ENCODE measurements at places on chromosomes 1 and 21. TPM values are rescaled to one million over a fixed set of nuclear protein-coding genes. Genes with fewer than 3 reads are reported as not detected.

GRCh38 chr21:35438643-35439404 lies 389.7 kb upstream of the RUNX1 start:
- H3K27me3 ChIP-seq = peaks cover 9% of the 10 kb centered on the region
- peak; percentile 35 for DNase-seq
- peaks cover 6% of the 10 kb centered on the region for H3K36me3 ChIP-seq
- peak overlapping the region; percentile 32 for H3K27ac ChIP-seq

DNA sequence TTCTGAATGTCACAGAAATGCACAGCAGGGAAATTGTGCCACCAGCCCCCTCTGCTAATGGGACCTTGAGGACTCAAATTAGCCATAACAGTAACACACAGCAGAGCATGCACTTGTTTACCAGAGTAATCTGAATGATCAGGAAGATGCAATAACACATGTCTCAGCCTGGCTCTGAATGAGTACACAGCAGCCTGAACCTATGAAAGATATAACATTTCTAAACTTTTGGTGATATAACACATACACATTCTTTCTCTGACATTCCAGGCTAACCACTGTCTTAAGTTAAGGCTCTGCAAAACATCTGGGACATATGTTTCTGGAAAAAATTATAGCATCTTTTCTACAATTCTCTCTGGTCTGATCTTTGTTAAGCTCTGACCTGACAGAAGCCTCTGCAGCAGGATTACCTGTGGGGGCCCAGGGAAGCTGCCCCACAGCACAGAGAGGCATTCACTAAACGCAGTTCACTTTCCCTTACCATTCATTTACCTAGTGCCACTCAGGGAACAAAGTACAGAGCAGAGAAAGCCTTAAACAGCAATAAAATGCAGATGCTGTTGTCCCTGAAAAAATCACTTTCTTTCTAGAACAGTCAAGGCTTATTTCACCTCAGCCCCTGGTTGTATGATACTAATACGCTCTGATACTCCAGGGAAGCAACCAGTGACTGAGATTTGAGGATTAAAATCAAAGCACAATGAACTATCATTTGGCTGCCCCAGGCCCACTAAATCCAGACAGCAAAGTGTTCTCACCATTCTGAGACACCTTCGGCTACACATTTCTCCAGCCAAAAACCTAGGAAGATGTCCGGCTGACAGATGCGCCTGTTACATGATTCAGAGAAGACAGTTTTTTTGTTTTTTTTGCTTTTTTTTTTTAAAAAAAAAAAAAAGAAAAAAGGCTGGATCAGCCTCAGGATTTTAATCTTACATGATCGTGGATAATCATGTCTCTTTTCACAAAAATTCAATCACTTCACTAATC lies 54.0 kb upstream of the CNN3 start:
- H3K27ac ChIP-seq = no peak overlapping the region
- H3K4me1 ChIP-seq = peaks cover 5% of the 10 kb centered on the region
- no peaks in the 10 kb centered on the region for H3K27me3 ChIP-seq

DNA sequence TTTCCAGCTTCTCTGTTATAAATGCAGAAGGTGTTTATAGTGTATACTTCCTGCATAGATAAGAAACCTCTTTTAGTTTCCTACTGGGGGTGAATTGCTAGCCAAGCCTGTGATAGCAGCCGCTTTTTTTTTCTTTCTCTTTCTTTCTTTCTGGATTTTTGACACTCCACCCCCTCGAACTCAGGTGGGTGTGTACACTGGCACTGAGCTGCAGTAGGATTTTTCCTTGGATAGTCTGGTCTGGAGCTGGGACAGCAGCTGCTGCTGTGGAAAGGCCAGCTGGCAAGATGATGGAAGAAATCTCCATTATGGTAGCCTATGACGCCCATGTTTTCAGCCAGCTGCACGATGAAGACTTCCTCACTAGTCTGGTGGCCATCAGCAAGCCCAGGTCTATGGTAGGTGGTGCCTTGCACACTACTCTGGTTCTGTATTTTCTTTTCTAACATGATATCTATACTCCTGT lies 122.5 kb upstream of the CACYBP start:
- H3K27ac ChIP-seq = no peak overlapping the region
- H3K36me3 ChIP-seq = no peaks in the 10 kb centered on the region
- no peak for DNase-seq
- H3K4me3 ChIP-seq = no peak overlapping the region
- peaks cover 4% of the 10 kb centered on the region for H3K4me1 ChIP-seq
- H3K27me3 ChIP-seq = no peaks in the 10 kb centered on the region

DNA sequence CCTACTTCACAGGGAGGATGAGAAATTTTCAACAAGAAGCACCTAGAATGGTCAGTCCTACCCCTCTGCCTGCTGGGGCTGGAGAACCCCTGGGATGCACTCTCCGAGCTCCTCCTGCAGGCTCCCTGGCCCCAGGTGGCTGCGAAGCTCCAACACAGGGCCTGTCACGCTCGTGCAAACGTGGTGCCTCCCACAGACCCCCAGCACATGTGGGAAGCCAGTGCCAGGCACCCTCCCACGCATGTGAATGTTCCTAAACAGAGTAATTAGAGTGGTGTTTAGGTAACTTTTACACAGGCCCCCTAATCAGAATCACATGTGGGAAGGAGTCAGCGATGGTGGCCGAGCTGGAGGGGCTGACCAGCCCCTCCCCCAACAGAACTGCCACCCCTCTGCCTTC lies 28.4 kb downstream of the GLIS1 start:
- no peak overlapping the region for H3K27ac ChIP-seq
- H3K4me1 ChIP-seq = no peaks in the 10 kb centered on the region
- H3K4me3 ChIP-seq = no peak overlapping the region
- no peak for DNase-seq
- H3K36me3 ChIP-seq = no peaks in the 10 kb centered on the region

- no peaks in the 10 kb centered on the region for H3K4me1 ChIP-seq
- no peak for DNase-seq
- H3K27me3 ChIP-seq = no peaks in the 10 kb centered on the region
- H3K36me3 ChIP-seq = no peaks in the 10 kb centered on the region
- H3K27ac ChIP-seq = no peak overlapping the region
Observed at GRCh38 chr1:233520261-233521191, 93.4 kb upstream of the KCNK1 start.

- H3K27ac ChIP-seq = no peak overlapping the region
- DNase-seq = peak; percentile 26
- H3K36me3 ChIP-seq = no peaks in the 10 kb centered on the region
- no peaks in the 10 kb centered on the region for H3K27me3 ChIP-seq
- H3K4me1 ChIP-seq = no peaks in the 10 kb centered on the region
- no peak overlapping the region for H3K4me3 ChIP-seq
Observed at GRCh38 chr1:240027059-240027462, 64.6 kb upstream of the FMN2 start.

DNA sequence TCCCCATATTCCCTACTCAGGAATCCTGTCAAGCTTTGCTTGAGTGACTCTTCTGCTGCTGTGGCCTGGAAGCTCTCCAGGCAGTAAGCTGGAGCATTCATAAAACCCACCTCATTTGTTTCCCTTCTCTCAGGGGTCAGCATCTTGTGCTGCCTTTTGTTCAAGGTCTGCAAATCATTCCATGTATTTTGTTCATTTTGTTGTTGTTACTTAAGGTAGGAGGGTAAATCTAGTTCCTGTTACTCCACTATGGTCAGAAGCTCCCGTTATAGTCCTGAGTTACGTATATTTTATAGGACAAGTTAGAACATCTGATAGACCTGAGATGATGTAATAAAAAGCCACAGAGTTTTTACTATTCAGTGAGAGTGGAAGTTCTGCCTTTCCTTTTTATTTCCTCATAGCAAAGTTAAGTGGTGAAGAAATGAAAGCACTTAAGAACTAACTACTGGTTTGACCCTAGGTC lies 9.9 kb downstream of the SYNJ1 start:
- H3K27ac ChIP-seq = no peak overlapping the region
- peaks cover 7% of the 10 kb centered on the region for H3K4me1 ChIP-seq
- H3K4me3 ChIP-seq = no peak overlapping the region
- H3K27me3 ChIP-seq = no peaks in the 10 kb centered on the region
- H3K36me3 ChIP-seq = peaks cover 32% of the 10 kb centered on the region
- no peak for DNase-seq

- H3K4me1 ChIP-seq = no peaks in the 10 kb centered on the region
- no peak overlapping the region for H3K4me3 ChIP-seq
- no peaks in the 10 kb centered on the region for H3K36me3 ChIP-seq
- DNase-seq = no peak
- H3K27me3 ChIP-seq = peaks cover 12% of the 10 kb centered on the region
- no peak overlapping the region for H3K27ac ChIP-seq
Observed at GRCh38 chr1:230498704-230499103, 72.6 kb upstream of the PGBD5 start.

- H3K27ac ChIP-seq = no peak overlapping the region
- H3K4me3 ChIP-seq = no peak overlapping the region
- H3K27me3 ChIP-seq = no peaks in the 10 kb centered on the region
- H3K4me1 ChIP-seq = peaks cover 21% of the 10 kb centered on the region
Observed at GRCh38 chr1:54328066-54328636, 78.0 kb downstream of the SSBP3 start.

- DNase-seq = no peak
- H3K4me1 ChIP-seq = peaks cover 4% of the 10 kb centered on the region
- no peak overlapping the region for H3K27ac ChIP-seq
- no peaks in the 10 kb centered on the region for H3K27me3 ChIP-seq
- peaks cover 4% of the 10 kb centered on the region for H3K36me3 ChIP-seq
Observed at GRCh38 chr1:151783796-151784195, 6.5 kb downstream of the TDRKH start.

- no peak for DNase-seq
- no peak overlapping the region for H3K4me3 ChIP-seq
- no peak overlapping the region for H3K27ac ChIP-seq
- H3K4me1 ChIP-seq = no peaks in the 10 kb centered on the region
- H3K36me3 ChIP-seq = no peaks in the 10 kb centered on the region
- H3K27me3 ChIP-seq = no peaks in the 10 kb centered on the region
Observed at GRCh38 chr21:36799869-36800268, 101.0 kb downstream of the SIM2 start.

- no peak overlapping the region for H3K27ac ChIP-seq
- no peaks in the 10 kb centered on the region for H3K4me1 ChIP-seq
- no peaks in the 10 kb centered on the region for H3K36me3 ChIP-seq
- no peak for DNase-seq
- no peaks in the 10 kb centered on the region for H3K27me3 ChIP-seq
Observed at GRCh38 chr1:215887627-215888026, 320.5 kb downstream of the KCTD3 start.

DNA sequence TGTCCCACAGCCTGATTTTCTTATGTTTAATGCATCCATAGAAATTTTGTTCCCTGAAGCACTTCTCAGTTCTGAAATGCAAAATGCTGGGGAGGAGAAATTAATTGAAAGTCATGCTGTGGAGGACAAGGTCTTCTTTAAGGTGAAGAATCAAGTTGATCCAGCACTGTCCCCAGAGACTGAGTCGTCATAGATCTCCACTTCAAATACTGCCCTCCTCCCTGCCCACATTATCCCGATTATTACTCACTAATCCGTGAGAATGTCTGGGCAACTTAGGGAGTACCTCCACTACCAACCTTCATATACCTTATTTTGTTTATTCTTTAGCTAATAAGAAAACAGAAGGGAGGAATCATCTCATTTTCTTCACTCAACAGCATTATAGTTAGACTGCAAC lies 70.0 kb upstream of the FMN2 start:
- no peak overlapping the region for H3K4me3 ChIP-seq
- no peak overlapping the region for H3K27ac ChIP-seq
- no peaks in the 10 kb centered on the region for H3K36me3 ChIP-seq
- no peaks in the 10 kb centered on the region for H3K27me3 ChIP-seq

The LRRC71 gene
- total RNA-seq = not detected

The DNAJC28 gene
- total RNA-seq = 0.40 TPM

The PCP4L1 gene
- total RNA-seq = 0.40 TPM

The CR2 gene
- not detected for total RNA-seq

The TDRD10 gene
- total RNA-seq = not detected

The ATP1A2 gene
- not detected for total RNA-seq
